ENCODE measurements at places on chromosomes 16 and 17. TPM values are rescaled to one million over a fixed set of nuclear protein-coding genes. Genes with fewer than 3 reads are reported as not detected.

The HAP1 gene
- total RNA-seq = not detected

The ZFHX3 gene
- total RNA-seq = 2.6 TPM

The IGFALS gene
- 0.63 TPM for total RNA-seq

The CDK5R1 gene
- total RNA-seq = 16.8 TPM

The KRTAP4-4 gene
- not detected for total RNA-seq

The TSEN54 gene
- total RNA-seq = 14.7 TPM

The TP53TG3F gene
- total RNA-seq = not detected

The COPS3 gene
- total RNA-seq = 99.7 TPM

Data from mononuclear cell (primary cell).